ENCODE measurements at places on chromosomes 1 and 21.

DNA sequence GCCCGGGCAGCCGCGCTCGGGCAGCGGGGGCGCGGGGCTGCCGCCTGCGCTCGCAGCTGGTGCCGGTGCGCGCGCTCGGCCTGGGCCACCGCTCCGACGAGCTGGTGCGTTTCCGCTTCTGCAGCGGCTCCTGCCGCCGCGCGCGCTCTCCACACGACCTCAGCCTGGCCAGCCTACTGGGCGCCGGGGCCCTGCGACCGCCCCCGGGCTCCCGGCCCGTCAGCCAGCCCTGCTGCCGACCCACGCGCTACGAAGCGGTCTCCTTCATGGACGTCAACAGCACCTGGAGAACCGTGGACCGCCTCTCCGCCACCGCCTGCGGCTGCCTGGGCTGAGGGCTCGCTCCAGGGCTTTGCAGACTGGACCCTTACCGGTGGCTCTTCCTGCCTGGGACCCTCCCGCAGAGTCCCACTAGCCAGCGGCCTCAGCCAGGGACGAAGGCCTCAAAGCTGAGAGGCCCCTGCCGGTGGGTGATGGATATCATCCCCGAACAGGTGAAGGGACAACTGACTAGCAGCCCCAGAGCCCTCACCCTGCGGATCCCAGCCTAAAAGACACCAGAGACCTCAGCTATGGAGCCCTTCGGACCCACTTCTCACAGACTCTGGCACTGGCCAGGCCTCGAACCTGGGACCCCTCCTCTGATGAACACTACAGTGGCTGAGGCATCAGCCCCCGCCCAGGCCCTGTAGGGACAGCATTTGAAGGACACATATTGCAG lies 3.0 kb downstream of the ARTN start:
- no peak for DNase-seq

GRCh38 chr1:109984190-109984455 lies 442 bp upstream of the AHCYL1 start:
- no peak for DNase-seq

GRCh38 chr1:181324797-181325616 lies 158.3 kb upstream of the CACNA1E start:
- DNase-seq: no peak

DNA sequence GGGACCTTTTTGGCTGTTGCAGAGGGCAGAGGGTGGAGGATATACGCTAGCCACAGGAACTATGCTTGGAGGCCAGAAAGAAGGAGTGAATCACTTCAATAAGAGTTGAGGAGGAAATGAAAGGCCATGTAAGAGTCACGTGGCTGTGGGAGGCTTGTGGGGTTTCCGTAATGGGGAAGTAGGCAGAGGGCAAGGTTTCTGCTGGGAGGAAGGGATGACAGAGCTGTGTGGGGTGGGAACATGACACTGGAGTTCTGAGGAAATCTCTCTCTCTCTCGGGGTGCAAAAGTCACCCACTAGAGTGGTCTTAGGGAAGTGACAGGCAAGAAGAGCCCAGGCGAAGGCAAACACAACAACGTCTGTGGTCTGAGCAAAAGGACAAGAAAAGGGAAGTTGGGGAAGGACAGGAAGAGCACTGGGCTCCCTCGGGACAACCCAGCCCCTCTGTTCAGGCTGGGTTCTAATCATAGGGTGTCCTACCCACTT lies 3.9 kb upstream of the CD1C start:
- no peak for DNase-seq

- DNase-seq: no peak
Observed at GRCh38 chr1:169421309-169421708, 6.0 kb downstream of the CCDC181 start.

GRCh38 chr1:152018537-152018936 lies 18.3 kb downstream of the S100A11 start:
- no peak for DNase-seq

- DNase-seq: no peak
Observed at GRCh38 chr1:20896826-20897225, 109.7 kb upstream of the HP1BP3 start.

- DNase-seq: no peak
Observed at GRCh38 chr1:2594641-2595131, 8.1 kb downstream of the PRXL2B start.

GRCh38 chr1:74613894-74614293 lies 59.7 kb downstream of the ERICH3 start:
- DNase-seq: no peak

DNA sequence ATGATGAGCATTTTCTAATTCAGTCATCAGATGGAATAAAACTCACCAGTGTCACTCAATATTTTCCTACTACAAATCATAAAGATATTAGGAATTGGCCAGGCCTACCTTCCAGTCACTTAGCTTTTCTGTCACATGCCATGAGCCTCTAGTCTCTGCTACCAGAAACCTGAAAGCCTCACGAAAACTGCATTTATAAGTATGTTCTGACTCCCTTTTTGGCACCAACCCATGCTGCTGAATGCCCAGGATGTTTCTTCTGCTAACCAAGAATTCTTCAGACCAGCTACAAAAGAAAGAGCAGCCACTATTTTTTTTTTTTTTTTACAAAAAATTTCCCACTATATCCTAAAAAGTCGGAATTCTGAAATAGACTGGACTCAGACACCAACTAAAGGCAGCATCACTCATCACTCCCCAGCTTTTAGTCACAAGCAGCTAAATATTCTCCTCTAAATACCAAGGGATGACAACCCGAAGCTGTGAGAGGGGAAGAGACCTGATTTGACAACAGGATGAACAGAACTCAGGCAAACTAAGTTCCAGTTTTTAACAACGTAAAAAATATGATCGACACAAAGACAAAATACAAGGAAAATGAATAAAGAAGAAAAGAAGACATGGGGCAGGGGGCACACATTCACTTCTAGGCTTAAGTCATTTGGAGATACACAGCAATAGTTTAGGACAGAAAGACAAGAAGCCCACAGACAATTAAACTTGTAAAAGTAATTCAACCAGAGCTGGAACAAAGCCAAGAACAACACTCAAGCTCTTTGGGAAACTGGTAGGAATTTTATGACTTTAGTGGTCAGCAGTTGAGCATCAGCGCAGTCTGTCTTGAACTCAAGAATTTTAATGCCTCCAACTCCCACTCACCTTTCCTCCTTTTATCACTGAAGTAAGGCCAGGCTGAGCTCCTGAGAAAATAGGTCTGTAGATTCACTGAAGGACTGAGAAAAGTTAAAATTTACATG lies 1.7 kb downstream of the DCAF8 start:
- no peak for DNase-seq

GRCh38 chr1:96538883-96539282 lies 182.7 kb upstream of the PTBP2 start:
- no peak for DNase-seq

DNA sequence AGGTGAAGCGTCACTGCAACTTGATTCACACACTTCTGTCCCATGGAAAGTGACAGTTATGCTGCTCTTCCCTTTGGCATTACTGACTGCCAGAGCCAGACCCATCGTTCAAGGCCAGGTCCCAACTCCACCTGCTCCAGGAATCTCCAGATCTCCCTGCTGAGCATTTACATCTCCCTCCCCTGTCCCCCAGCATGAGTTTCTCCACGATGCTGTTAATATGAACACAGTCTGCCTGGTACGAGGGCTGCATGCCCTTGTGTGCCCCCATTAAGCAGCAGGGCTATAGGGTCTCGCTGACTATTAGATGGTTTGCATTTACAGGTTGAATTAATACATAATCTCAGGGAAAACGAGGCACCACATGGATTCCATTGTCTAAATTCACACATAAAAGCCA lies 4.3 kb downstream of the F3 start:
- no peak for DNase-seq

DNA sequence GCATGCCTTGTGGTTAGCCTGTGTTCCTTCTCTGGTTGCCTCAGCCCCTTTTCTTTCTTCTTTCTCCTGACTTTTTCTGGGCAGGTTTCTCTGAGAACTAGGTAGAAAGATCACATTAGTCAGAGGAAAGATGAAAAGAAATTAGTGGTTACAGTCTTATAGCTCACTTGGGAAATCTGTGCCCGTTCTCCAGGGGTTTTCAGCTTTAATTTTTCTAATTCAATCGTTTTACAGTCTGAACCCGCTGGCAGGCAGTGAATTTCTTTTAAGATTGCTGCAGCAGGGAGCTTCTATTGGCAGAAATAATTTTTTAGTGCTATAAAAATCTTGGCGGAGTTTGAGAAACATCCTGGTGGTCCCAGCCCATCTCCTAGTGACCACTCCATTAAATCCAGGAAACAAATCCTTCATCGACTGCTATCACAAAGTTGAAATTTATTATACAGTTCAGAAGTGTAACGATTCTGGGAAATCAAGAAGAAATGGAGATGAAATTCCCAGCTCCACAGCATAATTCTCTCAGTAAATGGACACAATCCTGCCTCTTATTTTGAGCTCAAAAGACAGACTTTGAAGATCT lies 113.1 kb downstream of the PCP4 start:
- no peak for DNase-seq

- no peak for DNase-seq
Observed at GRCh38 chr1:81325397-81325796, 475.3 kb upstream of the ADGRL2 start.
